ENCODE measurements at places on chromosomes 4 and X. TPM values are rescaled to one million over a fixed set of nuclear protein-coding genes. Genes with fewer than 3 reads are reported as not detected.
A peak's percentile ranks its signal among the peaks of the same experiment; 100 is the strongest.

Gene PDZD4
- polyA plus RNA-seq = 4.7 TPM

- no peak for DNase-seq
- no peak overlapping the region for H3K4me3 ChIP-seq
- H3K36me3 ChIP-seq = no peaks in the 10 kb centered on the region
- H3K27ac ChIP-seq = no peak overlapping the region
- H3K4me1 ChIP-seq = no peaks in the 10 kb centered on the region
These were observed 40.5 kb upstream of the FAM120C start for GRCh38 chrX:54223581-54223980.

GRCh38 chr4:175646802-175647201 is 165.3 kb downstream of the GPM6A start:
- no peaks in the 10 kb centered on the region for H3K36me3 ChIP-seq
- H3K4me1 ChIP-seq = no peaks in the 10 kb centered on the region
- no peak overlapping the region for H3K27ac ChIP-seq
- no peaks in the 10 kb centered on the region for H3K27me3 ChIP-seq

DNA sequence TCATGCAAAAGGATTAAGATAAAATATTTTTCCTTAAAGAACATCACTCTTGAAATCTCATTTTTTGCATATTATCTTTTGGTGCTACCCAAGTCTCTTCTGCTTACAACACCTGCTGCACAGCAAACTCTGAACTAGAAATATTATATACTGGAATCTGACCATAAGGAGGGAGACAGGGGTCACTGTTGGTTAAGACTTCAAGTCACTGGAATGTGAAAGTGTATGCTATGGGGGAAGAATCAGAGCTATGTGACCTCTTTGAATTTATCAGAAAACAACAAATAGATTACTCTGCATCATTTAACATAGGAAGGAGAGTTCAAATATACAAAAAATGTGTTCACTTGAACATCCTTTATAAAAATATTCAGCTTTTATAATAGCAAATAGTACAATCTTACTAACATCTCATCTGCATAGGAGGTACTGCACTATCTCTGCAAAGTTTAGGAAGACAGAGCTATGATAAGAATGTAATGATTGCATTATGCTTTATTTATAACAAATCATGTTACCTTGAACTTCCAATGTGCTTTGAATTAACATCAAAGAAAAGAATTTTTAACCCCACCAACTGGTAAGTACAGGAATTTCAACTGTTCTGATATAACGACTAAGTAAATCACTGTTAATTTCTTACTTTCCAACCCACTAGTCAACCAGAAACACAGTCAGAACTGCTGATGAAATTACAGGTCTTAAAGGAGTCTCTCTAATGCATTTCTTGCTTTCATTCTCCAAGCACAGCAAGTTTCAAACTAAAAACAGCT is 69.8 kb downstream of the ZNF827 start:
- H3K4me3 ChIP-seq = no peak overlapping the region
- H3K36me3 ChIP-seq = no peaks in the 10 kb centered on the region
- H3K4me1 ChIP-seq = peaks cover 7% of the 10 kb centered on the region
- no peaks in the 10 kb centered on the region for H3K27me3 ChIP-seq
- DNase-seq = no peak

Gene AASDH
- 6.0 TPM for polyA plus RNA-seq

Gene HAND2
- not detected for polyA plus RNA-seq

Gene SULT1E1
- polyA plus RNA-seq = 0.28 TPM

GRCh38 chr4:3107271-3107670 is 32.8 kb downstream of the HTT start:
- no peaks in the 10 kb centered on the region for H3K27me3 ChIP-seq
- DNase-seq = no peak
- H3K36me3 ChIP-seq = peaks cover 38% of the 10 kb centered on the region
- H3K27ac ChIP-seq = no peak overlapping the region

- H3K4me1 ChIP-seq = no peaks in the 10 kb centered on the region
- H3K36me3 ChIP-seq = no peaks in the 10 kb centered on the region
- DNase-seq = no peak
- no peaks in the 10 kb centered on the region for H3K27me3 ChIP-seq
- no peak overlapping the region for H3K4me3 ChIP-seq
These were observed 1969.3 kb downstream of the PCDH7 start for GRCh38 chr4:32689518-32689917.

Gene CLNK
- polyA plus RNA-seq = 4.8 TPM

DNA sequence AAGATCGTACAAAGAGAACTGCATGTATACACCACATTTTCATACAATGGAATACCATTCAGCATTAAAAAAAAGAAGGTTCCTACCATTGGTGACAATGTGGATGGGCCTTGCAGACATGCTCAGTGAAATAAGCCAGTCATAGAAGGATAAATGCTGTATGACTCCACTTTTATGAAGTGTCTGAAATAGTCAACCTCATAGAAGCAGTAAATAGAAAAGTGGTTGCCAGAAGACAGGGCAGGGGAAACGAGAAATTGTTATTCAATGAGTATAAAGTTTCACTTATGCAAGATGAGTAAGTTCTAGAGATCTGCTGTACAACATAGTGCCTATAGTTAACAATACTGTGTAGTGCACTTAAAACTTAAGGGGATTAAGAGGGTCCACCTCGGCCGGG is 257.5 kb upstream of the FTHL17 start:
- no peaks in the 10 kb centered on the region for H3K36me3 ChIP-seq
- H3K27ac ChIP-seq = no peak overlapping the region
- H3K4me3 ChIP-seq = no peak overlapping the region
- no peaks in the 10 kb centered on the region for H3K27me3 ChIP-seq
- DNase-seq = no peak
- no peaks in the 10 kb centered on the region for H3K4me1 ChIP-seq

DNA sequence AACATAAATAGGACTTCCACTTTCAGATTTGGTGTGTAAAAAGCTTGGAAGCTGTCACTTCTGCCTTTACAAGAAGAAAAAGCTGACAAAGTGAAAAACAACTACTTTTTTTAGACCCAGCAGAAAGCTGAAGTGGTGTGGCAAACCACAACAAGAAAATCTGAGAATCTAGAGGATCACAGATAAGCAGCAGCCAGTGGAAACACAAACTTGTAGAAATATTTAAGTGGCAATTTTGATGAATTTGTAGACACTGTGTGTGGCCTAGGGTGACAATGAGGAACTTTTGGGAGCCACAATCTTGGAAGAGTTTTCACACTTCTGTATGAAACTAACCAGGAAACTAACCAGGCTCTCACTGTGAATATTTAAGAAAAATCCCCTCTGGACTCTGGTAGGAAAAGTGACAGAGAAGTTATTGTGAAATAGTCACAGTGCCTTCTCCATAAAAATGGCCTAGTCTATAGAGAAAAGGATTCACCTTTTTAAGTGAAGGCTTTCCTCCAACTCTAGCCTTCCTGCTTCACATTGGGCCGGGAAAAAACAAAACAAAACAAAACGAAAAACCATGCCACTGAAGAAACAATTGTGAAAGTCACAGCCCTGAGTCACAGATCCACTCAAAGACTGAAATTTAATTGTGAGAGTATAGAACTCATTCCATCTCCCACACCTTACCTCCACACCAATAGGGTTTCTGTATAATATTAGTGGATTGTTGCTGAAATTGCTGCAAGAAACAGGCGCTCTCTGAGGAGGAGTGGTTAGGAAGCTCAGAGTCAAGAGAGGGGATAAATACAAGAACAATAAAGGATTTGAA is 26.7 kb upstream of the GUCY1A1 start:
- no peaks in the 10 kb centered on the region for H3K27me3 ChIP-seq
- DNase-seq = no peak
- no peak overlapping the region for H3K4me3 ChIP-seq
- no peaks in the 10 kb centered on the region for H3K4me1 ChIP-seq
- H3K36me3 ChIP-seq = no peaks in the 10 kb centered on the region

DNA sequence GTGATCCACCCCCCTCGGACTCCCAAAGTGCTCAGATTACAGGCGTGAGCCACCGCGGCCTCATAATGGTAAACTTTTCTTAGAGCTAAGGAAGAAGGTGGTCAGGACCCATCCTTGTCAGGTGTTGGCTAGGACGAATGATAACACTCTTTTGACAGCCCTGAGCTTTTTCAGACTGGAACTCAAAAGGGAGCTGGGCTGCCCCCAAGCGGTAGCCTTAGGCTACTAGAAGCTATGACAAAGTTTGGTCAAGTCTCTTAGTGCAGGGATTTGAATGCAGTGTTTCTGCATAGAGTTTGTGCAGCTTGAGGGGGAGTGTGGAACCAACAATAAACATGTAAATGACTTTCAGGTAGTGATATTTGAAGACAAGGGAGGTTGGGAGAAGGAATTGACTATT is 11.8 kb upstream of the HSD17B10 start:
- no peaks in the 10 kb centered on the region for H3K36me3 ChIP-seq
- DNase-seq = no peak
- no peak overlapping the region for H3K4me3 ChIP-seq
- no peak overlapping the region for H3K27ac ChIP-seq

DNA sequence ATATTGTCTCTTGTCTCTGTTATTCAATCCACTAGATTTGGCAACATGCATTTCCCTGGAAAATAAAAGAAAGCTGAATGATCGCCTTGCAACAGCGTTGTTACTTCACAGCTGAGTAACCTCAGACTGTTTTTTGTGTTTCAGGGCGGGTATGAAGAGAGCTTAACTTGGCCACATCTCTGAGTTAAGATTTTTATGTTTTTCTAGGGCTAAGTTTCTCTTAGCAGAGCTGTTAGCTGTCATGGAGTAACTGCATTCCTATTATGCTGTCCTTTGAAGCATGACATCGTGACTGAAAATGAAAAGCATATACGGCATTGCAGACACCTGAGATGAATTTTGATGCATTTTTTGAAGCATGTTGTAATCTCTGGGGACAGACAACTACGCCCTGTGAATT is 1798.9 kb downstream of the PCDH7 start:
- no peak overlapping the region for H3K27ac ChIP-seq
- no peaks in the 10 kb centered on the region for H3K36me3 ChIP-seq
- DNase-seq = peak; percentile 62
- peak overlapping the region; percentile 63 for H3K4me3 ChIP-seq
- H3K4me1 ChIP-seq = no peaks in the 10 kb centered on the region
- H3K27me3 ChIP-seq = no peaks in the 10 kb centered on the region

- no peaks in the 10 kb centered on the region for H3K36me3 ChIP-seq
- no peak overlapping the region for H3K4me3 ChIP-seq
- no peaks in the 10 kb centered on the region for H3K27me3 ChIP-seq
- H3K27ac ChIP-seq = no peak overlapping the region
These were observed 53.4 kb downstream of the GRXCR1 start for GRCh38 chr4:42945874-42946273.

Gene XAGE1B
- not detected for polyA plus RNA-seq

DNA sequence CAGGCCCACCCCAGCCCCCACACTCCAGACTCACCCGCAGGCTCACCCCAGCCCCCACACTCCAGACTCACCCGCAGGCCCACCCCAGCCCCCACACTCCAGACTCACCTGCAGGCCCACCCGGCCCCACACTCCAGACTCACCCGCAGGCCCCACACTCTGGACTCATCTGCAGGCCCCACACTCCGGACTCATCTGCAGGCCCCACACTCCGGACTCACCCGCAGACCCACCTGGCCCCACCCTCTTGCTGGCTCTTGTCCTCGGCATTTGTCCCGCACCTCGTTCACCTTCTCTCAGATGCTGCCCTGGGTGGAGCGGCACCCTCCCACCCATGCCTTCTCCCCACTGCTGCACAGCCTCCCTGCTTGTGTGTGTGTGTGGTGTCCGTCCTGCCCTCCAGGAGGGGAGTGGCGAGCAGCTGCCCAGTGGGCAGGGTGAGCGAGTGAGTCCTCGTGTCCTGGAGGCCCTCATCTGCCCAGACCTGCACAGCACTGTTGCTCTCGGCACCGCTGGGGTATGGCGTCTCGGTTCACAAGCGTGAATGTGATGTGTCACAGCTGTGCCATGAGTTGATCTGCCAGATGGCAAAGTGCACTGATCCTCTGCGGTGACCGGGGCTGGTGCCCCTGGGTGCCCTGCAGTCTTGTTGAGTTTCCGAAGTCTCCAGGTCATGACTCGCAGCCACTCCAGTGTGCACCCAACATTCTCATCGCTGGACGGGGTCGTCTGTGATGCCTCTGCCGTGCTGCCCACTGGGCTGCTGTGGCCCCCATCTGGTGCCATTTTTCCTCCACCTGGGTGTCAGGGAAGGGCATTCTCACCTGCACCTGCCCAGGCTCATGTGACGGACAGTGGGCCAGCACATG is 27.7 kb downstream of the MAEA start:
- peaks cover 37% of the 10 kb centered on the region for H3K36me3 ChIP-seq
- no peak overlapping the region for H3K4me3 ChIP-seq
- H3K27ac ChIP-seq = no peak overlapping the region
- no peaks in the 10 kb centered on the region for H3K27me3 ChIP-seq
- H3K4me1 ChIP-seq = no peaks in the 10 kb centered on the region

GRCh38 chr4:95183656-95184408 is 364.9 kb downstream of the UNC5C start:
- H3K36me3 ChIP-seq = no peaks in the 10 kb centered on the region
- H3K27ac ChIP-seq = no peak overlapping the region
- H3K27me3 ChIP-seq = no peaks in the 10 kb centered on the region

Gene ABCG2
- polyA plus RNA-seq = 1.5 TPM

GRCh38 chrX:150897421-150898320 is 797 bp downstream of the CD99L2 start:
- no peaks in the 10 kb centered on the region for H3K36me3 ChIP-seq
- H3K4me1 ChIP-seq = peaks cover 6% of the 10 kb centered on the region
- H3K4me3 ChIP-seq = peak overlapping the region; percentile 51
- H3K27me3 ChIP-seq = no peaks in the 10 kb centered on the region
- peak; percentile 49 for DNase-seq

Gene NSG1
- 4.7 TPM for polyA plus RNA-seq

DNA sequence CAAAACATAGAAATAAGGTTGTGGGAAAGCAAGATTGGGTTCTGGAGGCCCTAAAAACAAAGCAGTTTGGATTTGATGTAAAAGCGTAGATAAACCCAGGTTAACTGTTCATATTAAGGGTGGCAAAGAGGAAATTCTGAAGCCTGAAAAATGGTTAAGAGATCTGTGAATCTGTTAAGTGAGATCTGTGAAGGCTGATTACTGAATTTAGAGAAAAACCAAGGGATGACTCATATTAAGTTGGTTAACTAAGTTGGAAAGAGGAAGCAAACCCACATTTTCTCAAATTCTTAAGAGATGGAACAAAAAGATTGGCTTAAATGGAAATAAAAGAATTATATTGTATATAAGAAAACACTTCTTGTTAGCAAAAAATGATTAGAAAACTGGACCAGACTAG is 22.8 kb downstream of the GPAT3 start:
- no peaks in the 10 kb centered on the region for H3K4me1 ChIP-seq
- no peak overlapping the region for H3K4me3 ChIP-seq
- H3K27ac ChIP-seq = no peak overlapping the region
- peaks cover 5% of the 10 kb centered on the region for H3K36me3 ChIP-seq
- DNase-seq = no peak
- H3K27me3 ChIP-seq = no peaks in the 10 kb centered on the region

Gene TMEM35A
- polyA plus RNA-seq = 0.75 TPM

Gene ADGRG4
- not detected for polyA plus RNA-seq

GRCh38 chr4:41851621-41852020 is 83.6 kb upstream of the TMEM33 start:
- no peak overlapping the region for H3K4me3 ChIP-seq
- no peak overlapping the region for H3K27ac ChIP-seq
- no peaks in the 10 kb centered on the region for H3K27me3 ChIP-seq
- H3K36me3 ChIP-seq = no peaks in the 10 kb centered on the region
- no peak for DNase-seq
- H3K4me1 ChIP-seq = no peaks in the 10 kb centered on the region

Gene TMPRSS11B
- polyA plus RNA-seq = not detected

GRCh38 chr4:48490680-48491513 is 845 bp downstream of the ZAR1 start:
- H3K4me1 ChIP-seq = no peaks in the 10 kb centered on the region
- H3K4me3 ChIP-seq = no peak overlapping the region
- no peak overlapping the region for H3K27ac ChIP-seq
- no peaks in the 10 kb centered on the region for H3K36me3 ChIP-seq

Data from kidney (tissue), 22 donors.